Hippocampal formation (tissue), 2 donors: ENCODE measurements at places on chromosomes 3 and 15.

DNA sequence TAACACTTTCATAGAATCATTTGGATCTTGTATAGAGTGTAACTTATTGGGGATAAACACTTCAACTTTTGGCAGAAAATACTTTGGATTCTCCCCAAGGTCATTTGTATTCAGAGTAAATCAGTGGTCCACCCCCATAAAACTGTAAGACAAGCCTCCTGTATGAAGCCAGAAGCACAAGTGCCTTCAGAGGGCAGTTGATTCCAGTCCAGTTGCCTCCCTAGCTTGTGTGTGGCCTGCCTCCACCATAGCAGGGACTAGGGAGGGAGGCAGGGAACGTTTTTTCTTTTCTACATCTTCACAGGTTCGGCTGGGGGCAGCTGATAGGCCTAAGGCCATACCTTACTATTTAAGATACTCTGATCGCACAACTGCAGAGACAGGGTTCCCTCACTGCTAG is 11.6 kb downstream of the GORASP1 start:
- DNase-seq = no peak

DNA sequence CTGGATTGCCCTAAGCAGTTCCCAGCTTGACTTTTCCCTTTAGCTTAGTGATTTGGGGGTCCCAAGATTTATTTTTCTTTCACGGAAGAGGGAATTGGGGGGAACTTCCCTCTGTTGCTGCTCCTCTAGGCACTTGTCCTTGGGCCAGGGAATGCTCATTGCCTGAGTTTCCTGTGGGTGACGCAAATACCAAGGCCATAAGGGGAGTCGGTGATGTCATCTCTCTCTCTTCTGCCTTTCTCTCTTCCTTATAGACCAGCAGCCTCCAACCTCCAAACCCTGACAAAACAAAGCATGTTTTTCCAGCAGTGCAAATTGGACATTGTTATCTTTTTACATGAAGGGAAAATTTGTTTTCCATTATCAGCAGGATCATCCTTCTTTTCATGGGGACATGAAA is 120.2 kb downstream of the ITPR1 start:
- DNase-seq = no peak

DNA sequence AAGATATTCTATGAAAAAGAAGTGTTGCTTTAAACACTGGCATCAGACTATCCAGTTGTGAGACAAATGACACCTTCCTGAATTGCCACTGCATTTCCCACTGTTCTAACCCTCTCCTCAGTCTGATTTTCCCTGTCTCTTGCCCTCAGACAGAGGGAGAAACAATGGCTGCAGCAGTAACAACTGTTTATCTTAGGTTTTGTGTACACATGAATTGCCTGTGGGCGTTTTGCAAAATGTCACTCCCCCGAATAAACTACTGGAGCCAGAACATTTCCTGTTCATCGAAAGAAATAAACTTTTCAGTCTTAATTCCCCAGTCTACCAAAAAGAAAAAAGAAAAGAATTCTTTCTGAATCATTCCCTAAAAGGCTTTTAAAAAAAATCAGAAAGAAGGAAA is 155.1 kb downstream of the MAGI1 start:
- no peak for DNase-seq

DNA sequence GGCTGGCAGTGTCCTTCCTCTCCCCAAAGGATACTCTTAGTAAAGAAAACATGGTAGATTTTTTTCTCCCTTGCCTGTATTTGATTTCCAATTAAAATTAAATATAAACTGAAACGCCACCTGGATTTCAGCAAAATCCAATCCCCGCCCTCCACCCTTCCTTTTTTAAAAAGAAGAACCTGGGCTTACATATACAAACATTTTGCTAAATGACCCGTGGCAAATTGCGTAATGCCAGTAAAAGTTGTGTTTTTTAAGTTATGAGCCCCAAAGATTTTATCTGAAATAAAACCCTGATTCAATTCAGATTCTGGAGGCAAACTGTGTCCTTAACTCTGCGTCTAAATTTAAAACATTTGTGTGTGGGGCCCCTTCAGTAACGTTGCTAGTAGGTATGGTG is 403.0 kb downstream of the FOXP1 start:
- no peak for DNase-seq

DNA sequence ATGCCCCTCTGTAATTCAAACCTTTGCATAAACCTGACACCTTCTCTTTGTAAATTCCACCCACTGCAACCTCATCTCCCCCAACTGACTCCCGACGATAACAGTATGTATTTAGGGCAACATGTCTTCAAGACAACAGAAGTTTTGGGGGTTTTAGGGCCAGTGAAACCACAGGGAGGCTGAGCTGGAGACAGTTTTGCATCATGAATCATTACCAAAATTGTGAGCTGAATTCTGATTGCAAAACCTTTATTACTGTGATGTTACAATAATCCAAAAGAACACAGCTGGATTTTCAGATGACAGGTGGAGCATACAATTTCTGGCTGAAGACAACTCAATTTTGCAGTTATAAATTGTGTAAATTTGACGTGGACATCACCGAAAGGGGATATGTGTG is 281.3 kb upstream of the TTC14 start:
- no peak for DNase-seq

DNA sequence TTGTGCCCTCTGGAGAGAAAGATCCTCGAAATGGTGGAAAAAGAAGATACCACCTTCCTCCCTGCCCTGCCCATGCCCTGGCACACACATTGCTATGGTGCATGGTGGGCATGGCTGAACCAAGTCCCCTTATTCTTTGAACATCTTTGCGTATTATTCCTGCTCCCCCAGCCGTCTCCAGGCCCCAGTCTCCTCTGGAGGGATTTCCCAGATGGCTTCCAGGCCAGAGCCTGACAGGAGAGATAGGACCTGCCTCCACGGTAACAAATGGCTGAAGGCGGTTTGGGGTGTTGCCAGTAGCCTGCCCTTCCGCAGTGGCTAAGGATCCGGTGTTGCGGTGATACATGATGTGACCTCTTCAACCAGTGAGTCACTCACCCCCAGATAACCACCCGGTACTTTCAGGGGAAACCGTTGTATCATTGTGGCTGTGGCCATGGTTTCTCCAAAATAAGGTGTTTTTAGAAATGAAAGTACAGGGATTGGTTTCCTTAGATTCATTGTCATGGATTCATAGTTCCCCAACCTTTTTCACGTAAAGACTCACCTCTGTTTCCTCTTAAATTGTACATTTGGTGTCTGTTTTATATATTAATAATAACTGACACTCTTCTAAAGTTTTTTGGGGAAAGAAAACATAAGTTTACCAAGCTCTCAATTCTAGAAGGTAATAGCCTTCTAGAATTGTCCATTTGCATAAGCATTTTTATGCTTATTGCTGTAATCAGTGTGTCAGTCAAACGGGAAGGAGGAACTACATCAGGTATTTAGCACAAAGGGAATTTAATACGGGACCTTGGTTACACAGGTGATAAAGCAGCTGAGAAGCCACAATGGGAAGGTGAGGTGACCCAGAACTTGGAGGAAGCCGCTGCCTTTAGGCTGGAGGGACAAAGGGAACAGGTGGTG is 25.9 kb downstream of the SMAD3 start:
- DNase-seq = no peak

- no peak for DNase-seq
Observed at GRCh38 chr3:194723846-194724618, 38.3 kb downstream of the FAM43A start.

- DNase-seq = no peak
Observed at GRCh38 chr3:133503409-133503808, 70.1 kb upstream of the CDV3 start.

- no peak for DNase-seq
Observed at GRCh38 chr3:52090131-52090932, 34.0 kb upstream of the DUSP7 start.

DNA sequence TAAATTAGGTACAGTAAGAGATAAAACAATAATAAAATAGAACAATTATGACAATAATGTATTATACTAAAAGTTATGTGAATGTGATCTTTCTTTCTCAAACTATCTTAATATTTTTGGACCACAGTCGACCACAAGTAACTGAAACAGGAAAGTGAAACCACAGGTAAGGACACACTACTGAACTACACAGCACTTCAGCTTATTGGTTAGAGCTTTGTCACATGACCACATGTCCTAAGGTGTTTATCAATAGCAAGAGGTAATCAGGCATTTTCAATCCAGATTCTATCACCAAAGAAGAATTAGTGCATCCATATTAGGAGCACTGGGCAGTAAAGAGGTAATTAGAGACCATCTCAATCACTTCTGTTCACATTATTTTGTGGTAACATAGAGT is 392.8 kb downstream of the RSL24D1 start:
- no peak for DNase-seq

GRCh38 chr3:105885256-105885655 is 16.4 kb upstream of the CBLB start:
- no peak for DNase-seq

DNA sequence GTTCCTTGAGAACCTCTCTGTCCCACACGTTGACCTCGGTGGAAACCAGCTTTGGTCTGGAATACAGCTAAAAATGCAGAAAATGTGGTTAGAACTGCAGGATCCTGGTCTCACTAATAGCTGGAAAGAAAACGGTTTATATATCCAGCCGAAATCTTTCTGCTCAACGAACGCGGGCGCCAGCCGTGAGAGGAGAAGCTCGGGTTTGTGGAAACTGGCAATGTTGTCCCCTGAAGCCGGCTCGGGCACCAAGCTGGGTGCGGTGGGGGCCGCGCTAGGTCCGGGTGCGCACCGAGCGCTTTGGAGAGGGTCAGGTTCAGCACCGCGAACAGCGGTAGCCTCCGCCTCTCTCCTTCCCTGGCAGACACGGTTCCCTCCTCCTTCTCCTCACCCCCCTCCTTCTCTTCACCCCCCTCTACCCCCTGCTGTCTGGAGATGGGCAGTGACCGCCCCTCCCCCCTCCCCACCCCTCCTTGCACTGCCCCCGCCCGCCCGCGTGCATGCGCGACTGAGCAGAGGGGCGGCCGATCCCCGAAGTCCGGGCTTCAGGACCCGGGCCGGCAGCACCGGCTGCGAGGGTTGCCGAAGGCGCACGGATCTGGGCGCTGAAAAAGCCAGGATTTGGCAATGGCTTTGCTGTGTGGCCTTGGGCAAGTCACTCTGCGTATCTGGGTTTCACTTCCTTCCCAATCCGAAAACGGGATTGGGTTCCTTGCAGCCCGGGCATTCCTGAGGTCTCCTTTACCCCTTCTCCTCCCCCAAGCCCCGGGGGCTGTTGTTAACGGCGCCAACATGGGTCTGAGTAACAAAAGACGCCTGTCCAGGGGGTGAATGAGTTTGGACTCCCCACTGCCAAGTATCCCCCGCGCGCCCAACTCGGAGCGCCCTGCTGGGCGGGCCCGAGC is at the start of gene SKOR1:
TSS of gene SKOR1 (plus strand) at position 534 of the 905 bp plus-strand sequence. CDS start at position 628, 94 bp downstream.
- DNase-seq = no peak

GRCh38 chr3:111603679-111604078 is 8.5 kb upstream of the ZBED2 start:
- no peak for DNase-seq

DNA sequence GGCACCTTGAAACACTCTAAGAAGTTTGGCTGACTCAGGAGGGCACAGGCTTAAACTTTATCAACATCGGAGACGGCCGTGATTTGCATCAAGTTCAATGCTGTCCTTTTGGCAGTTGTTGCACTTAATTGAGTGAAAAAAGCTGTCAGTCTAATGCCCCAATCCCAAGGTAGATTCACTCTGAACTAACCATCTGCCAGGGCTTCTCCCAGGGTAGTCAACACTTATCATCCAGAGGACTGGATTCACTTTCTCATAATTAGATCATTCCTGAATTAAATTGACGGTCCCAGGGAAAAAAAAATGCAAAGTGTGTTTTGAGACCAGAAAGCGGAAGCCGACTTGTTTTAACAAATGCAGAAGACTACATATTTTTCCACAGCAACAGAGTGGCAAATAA is 28.5 kb downstream of the RORA start:
- DNase-seq = no peak

DNA sequence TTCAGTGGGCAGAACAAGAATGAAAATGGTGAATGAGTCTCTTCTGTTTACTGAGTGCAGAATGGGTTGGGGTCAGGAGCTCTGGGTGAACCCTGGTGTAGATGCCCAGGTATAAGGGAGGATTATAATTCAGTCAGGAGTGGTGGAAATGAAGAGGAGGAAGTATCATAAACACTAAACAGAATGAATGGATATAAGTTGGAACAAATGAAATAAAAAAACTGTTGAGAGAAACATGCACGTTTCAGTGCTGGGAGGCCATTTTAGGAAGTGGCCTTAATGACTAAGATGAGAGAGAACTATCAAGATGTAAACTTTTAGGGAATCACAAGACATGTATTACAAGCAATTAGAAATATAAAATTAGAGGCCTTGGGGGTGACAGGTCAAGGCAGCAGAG is 32.8 kb upstream of the LEKR1 start:
- no peak for DNase-seq

GRCh38 chr3:172415323-172415722 is 32.9 kb downstream of the GHSR start:
- DNase-seq = no peak

DNA sequence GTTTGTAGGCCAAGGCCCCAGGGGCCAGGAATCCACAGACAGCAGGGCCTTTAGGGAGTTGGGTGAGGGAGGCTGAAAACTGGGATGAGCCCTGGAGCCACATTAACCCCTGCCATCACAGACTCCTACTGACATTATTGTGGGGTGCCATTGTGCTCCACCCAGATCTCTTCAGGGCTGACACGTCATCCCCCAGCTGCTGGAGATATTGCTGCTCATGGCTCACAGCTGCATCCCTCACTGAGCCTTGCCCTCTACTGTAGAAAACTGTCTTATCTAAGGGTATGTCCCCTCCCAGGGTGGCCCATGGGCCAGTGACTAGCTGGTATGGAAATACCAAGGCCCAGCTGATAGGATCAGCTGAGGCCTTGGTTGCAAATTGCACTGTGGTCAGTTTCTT is 87.3 kb upstream of the PRR23C start:
- DNase-seq = no peak

DNA sequence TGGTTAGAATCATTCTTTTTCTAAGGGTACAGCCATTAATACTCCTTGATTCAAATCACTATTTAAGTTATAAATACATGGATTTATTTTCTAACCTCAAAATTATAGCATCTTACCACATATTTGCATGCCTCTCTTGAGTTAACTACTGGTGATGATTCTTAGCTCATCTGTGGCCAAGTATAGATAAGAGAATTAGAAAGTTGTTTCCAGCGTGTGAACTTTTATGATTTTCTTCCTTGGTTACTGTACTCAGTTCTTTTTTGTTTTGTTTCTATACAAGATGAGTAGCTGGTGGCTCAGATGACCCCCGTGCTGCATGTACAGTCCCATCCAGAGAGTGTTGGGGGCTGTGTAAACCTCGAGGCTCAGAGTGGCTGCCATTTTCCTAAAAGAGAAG is 124.6 kb downstream of the IGF1R start:
- no peak for DNase-seq

GRCh38 chr3:14397940-14398796 is 4.2 kb upstream of the SLC6A6 start:
- DNase-seq = no peak

GRCh38 chr15:26200427-26200826 is 337.3 kb upstream of the ATP10A start:
- no peak for DNase-seq
